ENCODE measurements at places on chromosomes 12 and 14.

DNA sequence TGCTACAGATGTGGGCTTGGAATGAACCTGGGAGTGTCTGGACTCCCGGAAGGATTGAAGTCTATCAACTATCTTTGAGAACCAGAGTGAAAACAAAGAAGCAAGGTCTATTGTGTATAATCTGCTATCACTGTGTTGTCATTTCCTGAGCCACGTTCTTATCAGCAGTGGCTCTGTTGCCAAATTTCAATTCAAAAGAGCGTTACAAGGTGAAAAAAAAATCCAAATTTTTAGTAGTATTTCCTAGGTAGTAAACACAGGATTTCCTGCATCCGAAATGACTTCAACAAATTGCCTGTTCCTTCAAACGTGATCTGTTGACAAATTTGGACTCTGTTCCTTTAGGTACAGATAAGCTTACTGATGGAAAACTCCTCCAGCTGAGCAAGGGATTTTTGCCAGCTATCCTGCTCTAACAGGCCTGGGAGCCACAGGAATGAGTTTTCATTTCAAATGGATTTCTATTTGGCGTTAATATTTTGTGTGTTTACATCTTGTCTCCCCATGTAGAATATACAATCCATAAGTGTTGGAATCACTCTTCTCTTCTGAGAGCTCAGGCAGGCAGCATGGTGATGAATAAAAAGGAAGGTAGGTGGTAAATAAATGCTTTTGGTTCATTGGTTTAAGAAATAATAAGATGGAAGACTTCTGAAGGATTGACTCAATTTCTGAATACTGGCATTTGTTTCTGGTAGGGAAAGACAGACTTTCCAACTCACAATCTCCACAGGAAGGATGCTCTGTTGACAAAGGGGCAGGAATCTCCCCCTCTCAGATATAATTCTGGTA, 58.5 kb downstream of the GPR135 start:
- DNase-seq: no peak

GRCh38 chr12:90905691-90906370, 49.1 kb downstream of the CCER1 start:
- no peak for DNase-seq

- DNase-seq: no peak
These were observed 185.0 kb downstream of the DPF3 start for GRCh38 chr14:72708708-72709475.

- no peak for DNase-seq
These were observed 22.9 kb upstream of the LTBP2 start for GRCh38 chr14:74634964-74635363.

GRCh38 chr12:66725031-66725430, 46.2 kb upstream of the GRIP1 start:
- no peak for DNase-seq

- no peak for DNase-seq
These were observed 263.4 kb upstream of the PLEKHG7 start for GRCh38 chr12:92439420-92439805.

DNA sequence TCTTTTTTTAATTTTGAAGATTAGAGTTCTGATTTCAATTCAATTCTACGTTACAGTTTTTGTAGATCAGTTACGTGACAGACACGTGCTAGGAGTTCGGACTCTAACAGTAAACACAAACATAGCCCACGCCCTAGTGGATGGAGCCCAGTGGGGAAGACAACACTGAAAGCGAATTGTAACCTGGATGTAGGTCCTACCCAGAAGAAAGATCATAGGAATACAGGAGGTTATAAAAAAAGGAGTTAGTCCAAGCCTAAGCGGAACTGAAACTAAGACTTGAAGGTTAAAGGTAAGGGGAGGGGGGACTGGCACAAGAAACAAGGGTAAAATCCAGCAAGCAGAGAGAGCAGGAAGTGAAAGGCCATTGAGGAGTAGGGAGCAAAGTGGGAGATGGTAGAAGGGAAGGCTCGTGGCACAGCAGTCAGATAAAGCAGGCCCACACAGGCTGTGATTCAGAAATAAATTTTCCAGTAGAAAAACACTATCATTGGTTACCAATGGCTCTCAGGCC, 15.7 kb upstream of the CRY1 start:
- DNase-seq: no peak

- no peak for DNase-seq
These were observed 31.0 kb upstream of the SLC38A1 start for GRCh38 chr12:46299851-46300250.

DNA sequence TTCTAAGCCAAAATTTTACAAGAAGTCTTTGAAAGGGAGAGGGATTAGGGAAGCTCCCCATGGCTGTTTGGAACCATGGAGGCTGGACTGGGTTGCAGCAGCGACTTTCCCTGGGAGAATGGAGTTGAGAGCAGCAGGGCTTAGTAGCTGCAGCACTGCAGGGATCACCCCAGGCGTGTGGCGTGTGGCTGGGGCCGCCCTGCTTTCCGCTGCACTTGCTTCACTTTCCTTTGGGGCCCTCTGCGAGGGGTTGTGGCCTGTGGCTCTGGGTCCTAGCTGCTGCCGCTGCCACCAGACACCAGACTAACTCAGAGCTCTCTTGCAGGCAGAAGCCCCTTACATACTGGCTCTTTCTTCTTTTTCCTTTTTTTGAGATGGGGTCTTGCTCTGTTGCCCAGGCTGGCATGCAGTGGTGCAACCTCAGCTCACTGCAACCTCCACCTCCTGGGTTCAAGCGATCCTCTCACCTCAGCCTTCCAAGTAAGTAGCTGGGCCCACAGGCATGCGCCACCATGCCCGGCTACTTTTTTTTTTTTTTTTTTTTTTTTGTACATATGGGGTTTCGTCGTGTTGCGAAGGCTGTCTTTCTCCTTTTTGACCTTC, 25.4 kb downstream of the CCDC62 start:
- no peak for DNase-seq

DNA sequence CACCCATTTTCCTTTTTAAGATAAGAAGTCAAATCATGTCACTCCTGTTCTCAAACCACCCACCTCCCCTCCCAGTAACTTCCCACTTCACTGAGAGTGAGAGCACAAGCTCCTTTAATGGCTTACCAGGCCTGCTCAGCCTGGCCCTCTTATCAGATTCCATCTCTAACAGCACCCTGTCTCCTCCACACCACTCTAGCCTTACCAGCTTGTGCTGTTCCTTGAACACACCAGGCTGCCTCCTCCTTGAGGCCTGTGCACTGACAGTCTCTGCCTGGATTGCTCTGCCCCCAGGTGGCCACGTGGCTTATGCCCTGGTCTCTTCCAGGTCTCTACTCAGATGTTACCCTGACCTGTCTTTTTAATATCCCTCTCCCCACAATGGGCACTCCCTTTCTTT, 40.1 kb upstream of the EVL start:
- DNase-seq: peak; percentile 11
